Fibroblast of skin of left biceps (primary cell): ENCODE measurements at places on chromosomes 3 and 15.

- DNase-seq = no peak
Observed at GRCh38 chr3:99565331-99565730, 73.1 kb upstream of the COL8A1 start.

- DNase-seq = no peak
Observed at GRCh38 chr3:127032296-127032990, 49.5 kb downstream of the PLXNA1 start.

- DNase-seq = no peak
Observed at GRCh38 chr3:20111836-20112235, 71.6 kb downstream of the KAT2B start.

DNA sequence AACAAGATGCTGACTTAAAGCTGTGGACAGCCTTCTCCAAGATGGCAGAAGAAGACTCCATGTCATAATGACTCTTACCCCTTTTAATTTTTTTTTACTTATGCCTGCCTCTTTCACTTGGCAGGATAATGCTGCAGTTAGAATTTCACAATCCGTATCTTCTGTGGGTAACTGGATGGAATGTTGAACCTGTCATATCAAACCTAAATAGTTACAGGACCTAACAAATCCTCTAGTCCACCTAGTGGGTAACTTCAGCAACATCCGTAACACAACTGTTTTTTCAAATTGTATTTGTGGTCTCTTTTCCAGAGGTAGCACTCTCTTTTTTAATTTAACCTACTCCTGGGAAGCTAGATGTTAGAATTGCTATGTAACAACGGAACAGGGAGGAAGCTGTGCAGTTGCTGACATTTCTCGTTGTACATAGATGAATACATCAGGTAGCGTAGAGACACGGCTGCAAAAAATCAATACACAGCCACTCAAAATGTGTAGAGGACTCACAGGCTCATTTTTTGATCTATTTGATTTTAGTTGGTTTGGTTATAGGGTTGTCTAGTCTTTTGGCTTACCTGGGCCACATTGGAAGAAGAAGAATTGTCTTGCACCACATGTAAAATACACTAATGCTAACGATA, 43.9 kb upstream of the TRPM1 start:
- no peak for DNase-seq

DNA sequence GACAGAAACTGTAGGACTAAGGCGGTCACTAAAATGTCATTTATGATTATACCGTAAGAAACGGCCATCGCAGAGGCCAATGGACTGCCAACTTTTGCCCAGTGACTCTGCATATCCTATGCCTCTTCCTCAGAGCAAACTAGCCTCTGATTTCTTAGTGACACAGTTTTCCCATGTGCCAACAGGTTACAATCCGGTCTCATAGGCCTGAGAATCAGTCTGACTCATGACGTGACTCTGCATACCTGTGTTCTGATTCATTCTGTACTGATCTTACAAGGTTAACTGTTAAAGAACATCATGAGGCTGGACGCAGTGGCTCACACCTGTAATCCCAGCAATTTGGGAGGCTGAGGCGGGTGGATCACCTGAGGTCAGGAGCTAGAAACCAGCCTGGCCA, 17.8 kb downstream of the RUBCN start:
- no peak for DNase-seq

DNA sequence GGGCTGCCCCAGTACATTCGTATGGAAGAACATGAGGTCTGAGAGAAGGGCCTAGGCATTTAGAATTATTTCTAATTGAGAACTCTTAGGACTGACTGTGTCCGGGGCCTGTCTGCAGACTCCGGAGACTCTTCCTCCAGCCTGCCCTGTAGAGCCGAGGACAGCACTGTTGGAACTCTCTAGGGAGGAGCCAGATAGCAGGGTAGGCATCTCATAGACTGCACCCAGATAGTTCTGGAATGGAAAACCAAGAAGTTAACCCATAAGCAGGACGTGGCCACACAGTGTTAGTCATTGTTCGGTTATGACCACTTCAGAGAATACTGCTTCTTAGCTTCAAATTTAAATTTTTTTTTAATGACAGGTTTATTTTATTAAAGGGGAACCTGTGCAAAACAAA, 59.5 kb downstream of the SNRK start:
- no peak for DNase-seq
